Adrenal gland (tissue), 19 donors: ENCODE measurements at places on chromosomes 1 and 21. TPM values are rescaled to one million over a fixed set of nuclear protein-coding genes. Genes with fewer than 3 reads are reported as not detected.

GRCh38 chr1:34918977-34919561 lies 10.4 kb downstream of the DLGAP3 start:
- DNase-seq = peak; percentile 23

DNA sequence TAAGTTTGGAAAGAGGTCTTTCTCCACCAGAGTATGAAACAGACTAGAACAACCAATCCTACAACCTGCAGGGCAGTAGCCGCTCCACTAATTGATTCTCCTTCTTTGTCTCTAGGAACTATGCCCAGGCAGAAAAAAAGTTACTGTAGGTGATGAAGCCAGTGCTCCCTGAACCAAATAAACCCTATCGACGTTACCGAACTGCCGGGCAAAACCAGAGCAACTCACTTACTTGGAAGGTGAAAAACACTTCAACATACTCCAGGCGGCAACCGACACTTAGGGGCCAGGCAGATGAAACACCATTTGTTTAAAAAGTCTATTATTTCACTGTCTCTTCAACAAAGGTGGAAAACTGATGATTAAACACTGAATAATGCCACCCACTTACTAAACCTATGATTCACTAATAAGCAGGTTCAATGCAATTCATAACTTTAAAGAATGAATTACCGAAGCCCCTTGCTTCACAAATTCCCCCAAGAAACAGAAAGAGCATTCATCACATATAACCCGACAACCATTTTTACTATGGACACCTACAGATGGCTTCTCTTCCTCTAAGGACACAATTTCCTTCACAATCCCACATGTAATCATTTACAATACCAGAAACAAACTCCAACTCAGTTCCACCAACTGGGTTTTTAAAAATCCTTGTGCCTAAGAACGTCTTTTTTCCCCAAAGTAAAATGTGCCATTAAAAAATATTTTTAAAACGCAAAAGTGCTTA lies 1.6 kb downstream of the NRIP1 start:
- DNase-seq = peak; percentile 15

GRCh38 chr1:159187033-159187432 lies 15.6 kb downstream of the CADM3 start:
- no peak for DNase-seq

- DNase-seq = no peak
Observed at GRCh38 chr1:168374566-168374965, 93.9 kb downstream of the TBX19 start.

GRCh38 chr1:33396188-33397124 lies 34.4 kb downstream of the PHC2 start:
- DNase-seq = no peak

DNA sequence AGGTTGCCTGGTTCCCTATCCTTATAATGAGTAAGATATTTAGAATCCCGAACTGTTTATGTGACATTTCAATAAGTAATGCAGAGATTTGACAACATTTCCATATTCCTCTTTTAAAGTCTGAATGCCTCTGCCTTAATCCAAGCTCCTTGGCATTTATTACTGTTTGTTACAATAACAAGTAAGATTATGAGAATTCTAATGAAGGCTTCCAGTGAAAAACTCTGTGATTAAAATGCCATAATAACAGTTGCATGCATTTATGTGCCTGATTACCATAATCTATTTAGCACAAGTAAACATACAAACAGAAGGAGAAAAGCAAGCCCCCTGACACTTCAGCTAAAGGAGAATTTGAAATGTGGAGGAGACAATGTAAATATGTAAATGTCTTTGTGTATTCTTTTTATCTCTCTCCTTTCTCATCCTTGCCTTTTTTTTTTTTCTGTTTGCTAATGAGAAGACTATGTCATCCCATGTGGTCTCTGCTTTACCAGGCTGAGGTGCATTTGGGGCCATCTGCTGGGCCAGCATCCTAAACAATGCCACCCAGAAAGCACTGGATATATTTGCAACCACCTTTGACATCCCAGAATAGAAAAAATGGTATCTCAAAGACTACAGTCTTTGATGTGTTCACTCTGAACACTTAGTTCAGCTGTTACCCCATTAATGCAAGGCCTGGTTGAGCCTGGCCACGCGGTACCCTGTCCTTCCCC lies 17.2 kb upstream of the OLIG2 start:
- DNase-seq = no peak

DNA sequence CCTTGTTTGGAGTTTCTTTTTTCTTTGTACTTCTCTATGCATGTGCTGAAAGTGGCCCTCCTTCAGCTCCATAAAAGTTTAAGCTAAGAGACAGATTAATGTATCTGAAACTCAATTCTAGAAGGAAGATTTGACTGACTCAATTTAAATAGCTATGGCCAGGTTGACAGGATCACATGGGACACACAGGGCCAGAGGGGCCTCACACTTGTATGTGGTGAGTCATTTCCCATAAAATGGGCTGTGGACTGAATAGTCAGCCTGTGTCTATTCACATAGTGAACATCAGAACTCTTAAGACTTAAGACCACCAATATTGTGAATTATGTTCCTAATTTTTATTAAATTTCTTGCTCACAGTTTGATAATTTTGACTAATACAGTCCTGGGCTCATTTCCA lies 45.7 kb upstream of the DEPDC1 start:
- DNase-seq = no peak

GRCh38 chr1:110056285-110056683 lies 14.2 kb downstream of the ALX3 start:
- DNase-seq = no peak

GRCh38 chr1:11795238-11795890 lies 10.4 kb downstream of the MTHFR start:
- DNase-seq = no peak

DNA sequence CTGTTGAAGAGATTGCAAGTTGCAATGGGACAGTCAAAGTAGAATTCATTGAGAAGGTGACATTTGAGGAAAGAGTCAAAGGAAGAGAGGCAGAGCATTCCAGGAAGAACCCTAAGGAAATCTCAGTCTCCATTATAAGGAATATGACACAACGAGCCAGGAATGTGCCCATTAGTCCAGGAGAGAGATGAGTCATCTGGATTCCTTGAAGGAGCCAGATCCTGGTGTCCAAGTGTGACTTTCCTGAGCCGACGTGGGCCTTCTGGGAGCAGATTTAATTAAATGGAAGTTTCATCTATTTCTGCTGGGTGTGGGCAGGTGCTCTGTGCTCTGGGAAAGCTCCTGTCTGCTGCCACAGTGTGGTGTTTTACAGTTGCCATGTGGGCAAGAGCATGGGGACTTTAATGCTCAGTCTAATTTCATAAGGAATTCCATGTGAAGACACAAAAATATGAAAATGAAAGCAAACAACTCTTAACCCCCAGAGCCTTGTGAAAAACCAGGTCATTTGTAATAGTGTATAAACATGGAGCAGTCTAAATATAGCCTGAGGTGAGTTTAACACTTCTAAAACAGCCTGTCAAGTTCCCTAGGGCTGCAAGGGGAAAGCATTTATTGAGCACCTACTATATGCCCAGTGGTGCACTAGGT lies 111.4 kb upstream of the ARTN start:
- peak; percentile 37 for DNase-seq

- DNase-seq = no peak
Observed at GRCh38 chr21:41768437-41769042, 1.7 kb upstream of the RIPK4 start.

GRCh38 chr1:82820816-82821215 lies 1020.1 kb downstream of the ADGRL2 start:
- DNase-seq = no peak

Gene NCF2
- 9.2 TPM for total RNA-seq

Gene CNR2
- not detected for total RNA-seq

Gene WNT4
- total RNA-seq = 6.2 TPM

Gene BCL10
- total RNA-seq = 18.6 TPM

Gene NCMAP
- under 0.01 TPM for total RNA-seq

Gene SYT2
- total RNA-seq = 0.27 TPM

Gene ZBTB8A
- 3.1 TPM for total RNA-seq

Gene KRTAP10-1
- total RNA-seq = not detected

Gene ILDR2
- 0.07 TPM for total RNA-seq

Gene TTC22
- total RNA-seq = 2.3 TPM

Gene MRTO4
- total RNA-seq = 16.6 TPM
